HFF-Myc (cell line): ENCODE measurements at places on chromosomes 13 and 19.

- no peak for DNase-seq
Observed at GRCh38 chr19:54875506-54875905, 1.5 kb downstream of the FCAR start.

GRCh38 chr19:18895038-18895823 is 727 bp downstream of the CERS1 start:
- no peak for DNase-seq

- no peak for DNase-seq
Observed at GRCh38 chr13:43301346-43301969, 278.1 kb downstream of the DNAJC15 start.

DNA sequence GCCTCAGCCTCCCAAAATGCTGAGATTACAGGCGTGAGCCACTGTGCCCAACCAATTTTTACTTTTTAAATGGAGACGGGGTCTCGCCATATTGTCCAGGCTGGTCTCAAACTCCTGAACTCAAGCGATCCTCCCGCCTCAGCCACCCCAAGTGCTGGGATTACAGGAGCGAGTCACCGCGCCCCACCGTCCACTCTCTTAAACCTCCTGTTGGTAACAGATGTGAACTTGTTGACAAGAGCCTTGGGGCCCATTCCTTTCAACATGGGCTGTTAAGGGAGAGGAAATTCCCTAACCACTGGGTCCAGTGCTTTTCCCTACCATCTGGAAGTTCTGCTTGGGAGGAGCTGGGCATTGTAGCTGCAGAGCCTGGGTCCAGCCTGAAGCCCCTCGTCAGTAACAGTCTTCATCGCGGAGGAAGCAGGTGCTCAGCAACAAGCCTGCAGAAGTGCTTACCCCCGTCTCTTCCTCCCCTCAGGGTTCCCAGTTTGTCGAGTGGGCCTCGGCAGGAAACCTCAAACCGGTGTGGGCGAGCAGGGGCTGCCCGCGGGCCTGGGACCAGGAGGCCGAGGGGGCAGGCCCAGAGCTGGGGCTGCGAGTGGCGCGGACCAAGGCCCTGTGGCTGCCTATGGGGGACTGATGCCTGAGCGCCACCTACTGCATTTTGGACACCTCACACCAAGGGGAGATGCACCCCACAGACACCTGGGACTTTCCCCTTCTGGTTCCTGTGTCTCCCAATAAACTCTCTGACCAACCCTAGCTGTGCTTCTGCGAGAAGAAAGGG is 4.0 kb upstream of the FLT3LG start:
- no peak for DNase-seq

- DNase-seq: no peak
Observed at GRCh38 chr13:61600360-61601033, 184.8 kb upstream of the PCDH20 start.

GRCh38 chr19:51158474-51159129 is 16.5 kb downstream of the SIGLEC7 start:
- DNase-seq: peak; percentile 2

DNA sequence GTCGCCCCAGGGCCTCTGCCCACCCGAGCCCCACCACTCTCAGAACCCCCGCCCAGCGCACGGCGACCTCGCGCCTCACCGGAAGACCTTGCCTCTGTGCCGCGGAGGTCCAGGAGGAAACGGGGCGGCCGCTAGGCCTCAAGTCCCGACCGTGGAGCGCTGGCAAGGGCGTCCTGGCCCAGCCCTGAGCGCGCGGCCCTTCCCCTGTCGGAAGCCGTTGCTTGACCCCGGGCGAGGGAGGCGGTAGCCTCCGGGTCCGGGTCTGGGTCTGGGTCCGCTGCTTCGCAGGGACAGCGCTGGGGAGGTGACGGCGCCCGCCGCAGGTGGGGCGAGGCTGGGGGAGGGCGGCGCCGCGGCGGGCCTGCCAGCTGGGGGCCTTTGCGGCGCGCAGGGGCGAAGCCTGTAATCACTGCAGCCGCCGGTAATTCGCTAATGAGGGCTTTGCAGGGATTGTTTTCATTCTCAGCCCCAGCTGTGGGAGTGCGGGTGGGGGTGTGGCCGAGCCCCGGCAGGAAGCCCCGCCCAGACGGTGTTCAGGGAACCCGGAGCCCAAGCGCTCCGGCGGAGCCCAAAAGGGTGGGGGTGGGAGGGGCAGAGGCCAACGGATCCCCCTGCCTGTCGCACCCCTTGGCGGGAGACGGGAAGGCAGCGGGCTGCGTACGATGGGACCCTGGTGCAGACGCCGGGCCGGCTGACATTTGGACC is 8.6 kb downstream of the C19orf25 start:
- no peak for DNase-seq

GRCh38 chr13:51292000-51292565 is 47.4 kb upstream of the SERPINE3 start:
- no peak for DNase-seq

DNA sequence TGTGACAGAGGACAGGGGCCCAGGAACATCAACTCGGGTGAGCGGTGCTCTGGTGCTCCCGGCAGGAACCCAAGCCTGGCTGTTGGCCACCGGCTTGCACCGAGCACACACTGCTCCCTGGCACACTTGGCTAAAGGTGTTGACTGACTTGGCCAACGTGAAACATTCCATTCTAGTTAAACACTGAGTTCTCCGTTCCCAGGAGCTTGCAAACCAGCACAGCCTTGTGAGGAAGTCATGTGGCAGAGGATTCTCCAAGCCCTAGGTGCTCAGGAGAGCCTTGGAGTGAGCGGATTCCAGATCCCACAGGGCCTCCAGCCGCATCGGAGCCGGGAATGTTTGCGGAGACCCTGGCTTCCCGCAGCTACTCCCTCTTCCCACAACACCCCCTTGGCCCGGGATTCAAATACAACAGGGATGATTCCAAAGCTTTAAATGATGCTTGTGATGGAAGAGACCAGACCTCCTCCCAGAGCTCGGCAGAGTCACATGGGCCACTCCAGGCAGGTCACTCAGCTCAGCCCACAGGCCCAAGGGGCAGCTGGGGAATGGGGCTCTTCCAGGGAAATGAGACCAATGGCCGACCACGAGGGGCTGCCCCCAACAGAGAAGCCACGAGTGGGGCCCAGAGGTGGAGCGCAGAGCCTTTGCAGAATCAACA is 2.9 kb downstream of the C13orf46 start:
- no peak for DNase-seq

DNA sequence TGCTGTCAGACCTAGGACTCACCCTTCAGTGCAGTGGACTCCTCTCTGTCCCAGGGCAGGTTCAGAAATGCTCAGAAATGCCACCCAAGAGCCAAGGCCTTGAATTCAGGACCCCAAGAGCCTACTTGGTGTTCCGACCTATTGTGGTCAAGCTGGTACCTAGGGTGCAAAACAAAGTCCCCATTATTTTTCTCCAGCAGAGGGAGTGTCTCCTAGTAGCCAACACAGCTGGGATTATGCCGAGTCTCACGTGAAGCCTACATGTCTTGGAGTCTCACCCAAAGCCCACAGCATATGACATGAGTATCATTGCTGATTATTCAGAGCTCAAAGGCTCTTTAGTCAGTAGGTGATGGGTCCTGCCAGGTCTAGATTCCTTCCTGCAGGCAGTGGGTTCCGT is 671.1 kb upstream of the SPRY2 start:
- DNase-seq: no peak

- no peak for DNase-seq
Observed at GRCh38 chr13:112686364-112686763, 3.5 kb upstream of the ATP11A start.

DNA sequence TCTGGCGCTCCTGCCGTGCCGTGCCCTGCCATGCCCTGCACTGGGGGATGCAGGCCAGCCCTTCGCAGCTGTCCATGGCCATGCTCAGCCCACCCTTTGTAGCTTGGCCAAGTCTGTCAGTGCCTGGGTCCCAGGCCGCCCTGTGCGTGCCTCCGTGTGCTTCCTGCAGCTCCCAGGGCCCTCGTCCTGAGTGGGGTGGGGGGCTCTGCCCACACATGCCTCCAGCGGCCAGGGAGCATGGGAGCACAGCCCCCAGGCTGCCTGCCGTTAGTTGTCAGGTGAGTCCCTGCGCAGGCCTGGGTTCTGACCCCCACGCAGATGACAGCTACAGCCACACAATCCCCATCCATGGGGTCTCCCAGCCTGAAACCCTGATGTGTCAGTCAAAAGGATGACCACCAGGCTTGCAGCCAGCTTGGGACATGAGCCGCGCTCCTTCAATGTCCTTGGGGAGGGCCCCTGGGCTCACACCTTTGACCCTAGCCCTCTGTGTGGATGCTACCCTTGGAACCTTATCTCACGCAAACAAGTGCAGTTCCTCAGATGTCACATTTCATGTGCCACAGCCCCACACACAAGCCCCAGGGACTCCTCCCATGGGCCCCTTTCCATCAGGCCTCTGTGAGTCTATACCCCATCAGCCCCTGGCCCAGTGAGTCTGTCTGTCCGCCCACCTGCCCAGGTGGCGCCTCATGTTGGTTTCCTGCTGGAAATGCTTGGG is 24.5 kb downstream of the TMED1 start:
- DNase-seq: no peak

- no peak for DNase-seq
Observed at GRCh38 chr19:40283414-40284250, 1.5 kb downstream of the AKT2 start.

DNA sequence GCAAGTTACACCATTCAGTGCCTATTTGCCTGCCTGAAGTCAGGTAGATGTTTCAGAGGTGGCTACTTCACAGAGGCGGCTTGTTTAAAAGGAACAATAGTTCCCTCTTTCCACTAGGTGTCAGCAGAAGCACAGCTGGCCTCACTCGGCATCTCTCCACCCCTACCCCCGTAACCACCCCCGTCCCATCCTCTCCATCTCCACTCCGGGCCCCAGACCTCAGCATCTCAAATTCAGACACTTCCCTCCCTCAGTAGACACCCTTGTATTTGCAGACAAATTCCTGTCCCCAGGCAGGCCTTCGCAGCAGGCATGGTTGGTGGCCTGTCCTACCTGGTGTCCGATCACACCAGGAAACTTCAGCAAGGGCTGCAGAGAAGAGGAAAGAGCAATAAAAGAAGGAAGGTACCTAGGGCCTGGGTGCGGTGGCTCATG is 9.1 kb upstream of the DPP9 start:
- no peak for DNase-seq

- peak; percentile 22 for DNase-seq
Observed at GRCh38 chr13:41780715-41781706, 179.9 kb downstream of the VWA8 start.

DNA sequence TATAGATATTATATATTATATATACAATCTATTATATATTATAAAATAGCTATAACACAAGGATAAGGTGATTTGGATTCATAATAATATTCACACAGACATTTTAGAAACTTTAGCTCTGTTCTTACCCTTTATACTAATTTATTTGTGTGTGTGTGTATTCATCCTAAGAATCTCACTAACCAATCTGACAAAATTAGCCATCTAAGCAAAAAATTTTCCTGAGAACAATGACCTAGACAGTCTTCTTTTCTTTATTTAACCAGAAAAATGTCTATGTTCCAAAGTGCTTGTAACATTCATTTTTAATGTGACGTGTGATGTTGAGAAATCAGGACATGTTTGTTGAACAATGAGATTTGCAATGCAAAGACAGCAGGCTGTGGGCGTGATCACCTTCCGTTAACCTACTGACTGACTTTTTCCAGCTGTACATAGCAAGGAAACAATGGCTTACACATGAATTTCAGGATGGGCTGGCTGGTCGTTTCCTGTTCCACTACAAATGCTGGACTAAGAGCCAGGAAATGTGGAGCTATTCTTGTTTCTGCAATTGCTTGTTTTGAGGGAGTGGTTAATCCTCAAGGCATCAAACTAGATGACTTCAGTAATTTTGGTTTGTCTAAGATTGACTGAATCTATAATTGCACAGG is 634.6 kb upstream of the ARGLU1 start:
- no peak for DNase-seq

DNA sequence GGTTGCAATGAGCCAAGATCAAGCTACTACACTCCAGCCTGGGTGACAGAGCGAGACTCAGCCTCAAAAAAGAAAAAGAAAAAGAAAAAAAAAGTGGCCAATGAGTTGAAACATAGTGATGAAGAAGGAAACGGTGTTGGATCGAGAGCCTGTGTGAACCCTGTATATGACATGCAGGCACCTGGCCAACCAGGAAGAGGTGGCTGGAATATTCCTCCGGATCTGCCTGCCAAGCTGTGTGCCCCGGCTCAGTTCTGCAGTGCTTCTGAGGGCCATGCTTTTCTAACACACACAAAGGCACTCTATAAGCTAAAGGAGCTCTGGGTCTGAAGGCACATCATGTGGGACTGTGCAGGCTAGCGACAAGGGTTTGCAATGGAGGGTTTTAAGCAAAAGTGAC is 3.7 kb upstream of the ZNF444 start:
- DNase-seq: no peak

- DNase-seq: no peak
Observed at GRCh38 chr13:44768775-44769581, 192.8 kb upstream of the TSC22D1 start.

DNA sequence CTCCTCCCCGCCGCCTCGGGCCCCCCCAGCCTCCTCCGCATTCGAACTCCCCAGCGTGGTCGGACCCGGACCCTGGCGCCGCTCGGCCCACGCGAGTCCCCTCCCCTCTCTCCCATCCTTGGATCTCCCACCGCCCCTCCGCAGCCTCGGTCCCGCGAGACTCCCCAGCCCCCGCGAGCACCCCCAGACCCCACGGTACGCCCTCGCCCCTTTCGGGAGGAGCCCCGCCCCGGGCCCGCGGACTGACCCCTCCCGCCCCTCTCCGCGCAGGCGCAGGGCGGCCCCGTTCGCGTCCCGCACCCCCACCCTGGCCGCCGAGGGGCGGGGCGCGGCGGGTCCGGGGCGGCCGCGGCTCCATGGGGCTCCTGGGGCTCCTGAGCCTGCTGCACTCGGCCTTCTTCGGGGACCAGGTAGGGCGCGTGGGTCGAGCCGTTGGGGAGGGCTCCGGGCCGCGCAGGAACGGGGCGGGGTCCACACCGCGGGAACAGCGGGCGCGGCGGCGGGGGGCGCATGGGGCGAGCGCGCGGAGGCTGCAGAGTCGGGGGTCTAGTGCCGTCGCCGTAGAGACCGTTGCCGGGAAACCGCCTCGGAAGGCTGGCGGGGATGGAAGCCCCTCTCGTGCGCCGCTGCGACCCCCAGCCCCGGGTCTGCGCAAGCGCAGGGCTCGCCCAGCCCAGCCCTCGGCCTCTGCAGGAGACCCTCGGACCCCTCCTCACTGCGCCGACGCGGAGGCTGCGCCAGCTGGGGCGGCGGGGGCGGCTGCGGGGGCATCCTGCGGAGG is 3.8 kb upstream of the APC2 start:
- DNase-seq: no peak

GRCh38 chr13:29664591-29664990 is 69.1 kb upstream of the SLC7A1 start:
- no peak for DNase-seq
